ENCODE measurements at places on chromosomes 3 and 15.

- DNase-seq: no peak
These were observed 20.8 kb downstream of the AKAP13 start for GRCh38 chr15:85401108-85401774.

- DNase-seq: no peak
These were observed 105.1 kb upstream of the TRPM1 start for GRCh38 chr15:31206386-31207181.

GRCh38 chr3:53287131-53287629, 31.4 kb upstream of the TKT start:
- DNase-seq: peak; percentile 67

DNA sequence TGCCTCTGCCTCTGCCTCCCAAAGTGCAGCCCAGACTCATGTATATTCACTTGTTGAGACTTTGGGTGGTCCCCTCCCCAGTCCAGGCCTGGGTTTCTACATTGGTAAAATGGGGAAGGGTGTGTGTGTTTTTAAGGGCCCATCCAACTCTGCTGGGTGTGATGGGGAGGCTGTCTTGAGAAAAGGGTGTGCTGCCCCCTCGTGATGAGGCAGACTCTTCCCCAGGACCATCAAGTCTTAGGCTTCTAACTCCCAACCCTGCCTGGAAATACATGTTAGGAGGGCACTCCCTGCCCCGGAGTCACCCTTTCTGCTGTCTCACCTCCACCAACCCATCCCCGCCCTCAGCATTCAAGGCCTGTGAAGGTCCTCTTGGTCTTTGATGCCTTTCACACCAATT, 4.4 kb upstream of the PTPN23 start:
- DNase-seq: no peak

DNA sequence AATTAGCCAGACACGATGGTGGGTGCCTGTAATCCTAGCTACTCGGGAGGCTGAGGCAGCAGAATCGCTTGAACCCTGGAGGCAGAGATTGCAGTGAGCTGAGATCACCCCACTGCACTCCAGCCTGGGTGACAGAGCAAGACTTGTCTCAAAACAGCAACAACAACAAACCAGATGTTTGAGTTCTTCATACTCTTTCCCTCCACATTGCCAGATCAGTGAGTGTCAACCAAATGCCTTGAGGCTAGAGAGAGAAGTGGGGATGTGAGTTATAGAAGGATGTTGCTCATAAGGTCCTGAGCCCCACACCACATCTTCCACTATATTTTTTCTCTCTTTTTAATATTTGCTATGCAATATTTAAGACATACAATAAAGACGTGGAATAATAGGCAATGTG, 19.8 kb downstream of the MAPKBP1 start:
- no peak for DNase-seq

DNA sequence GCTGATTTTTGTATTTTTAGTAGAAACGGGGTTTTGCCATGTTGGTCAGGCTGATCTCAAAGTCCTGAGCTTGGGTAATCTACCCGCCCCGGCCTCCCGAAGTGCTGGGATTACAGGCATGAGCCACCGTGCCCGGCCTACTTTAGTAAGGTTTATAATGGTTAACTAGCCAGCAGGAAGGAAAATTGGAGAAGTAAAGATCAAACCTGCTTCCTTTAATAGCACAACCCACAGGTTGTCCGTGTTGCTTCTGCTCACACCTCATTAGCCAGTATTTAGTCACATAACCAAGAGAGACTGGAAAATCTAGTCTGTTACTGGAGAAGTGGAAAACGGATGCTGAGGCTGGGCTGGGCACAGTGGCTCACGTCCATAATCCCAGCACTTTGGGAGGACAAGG, 51.9 kb upstream of the TBL1XR1 start:
- no peak for DNase-seq

Data from inflammatory macrophage (primary cell).